ENCODE measurements at places on chromosomes 6 and 20.

GRCh38 chr20:56001106-56001785 is 4.1 kb downstream of the CBLN4 start:
- DNase-seq = no peak

GRCh38 chr6:44171899-44172546 is 13.4 kb downstream of the CAPN11 start:
- no peak for DNase-seq

GRCh38 chr6:3697609-3698008 is 53.9 kb downstream of the PXDC1 start:
- no peak for DNase-seq

DNA sequence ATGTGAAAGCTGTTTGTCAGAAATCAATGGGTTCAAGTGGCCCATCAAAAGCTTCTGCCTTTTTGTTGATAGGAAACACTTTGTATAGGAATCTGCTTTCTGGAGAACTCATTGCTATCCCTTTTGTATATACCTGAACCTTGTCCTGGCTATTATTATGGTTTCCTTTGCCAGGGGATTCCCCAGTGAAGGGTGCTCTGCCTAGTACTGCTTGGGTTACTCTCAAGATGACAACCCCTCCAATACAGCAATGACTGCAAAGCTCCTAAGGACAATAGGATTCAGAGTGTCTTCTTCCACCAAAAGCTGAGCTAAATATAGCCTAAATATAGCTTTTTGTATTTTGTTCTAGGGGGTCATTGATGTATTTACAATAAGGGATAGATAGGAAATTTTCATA is 54.0 kb upstream of the PTPRK start:
- DNase-seq = no peak

GRCh38 chr6:83928286-83928685 is 68.8 kb downstream of the CYB5R4 start:
- DNase-seq = no peak

GRCh38 chr6:142200846-142201628 is 54.0 kb downstream of the VTA1 start:
- no peak for DNase-seq

DNA sequence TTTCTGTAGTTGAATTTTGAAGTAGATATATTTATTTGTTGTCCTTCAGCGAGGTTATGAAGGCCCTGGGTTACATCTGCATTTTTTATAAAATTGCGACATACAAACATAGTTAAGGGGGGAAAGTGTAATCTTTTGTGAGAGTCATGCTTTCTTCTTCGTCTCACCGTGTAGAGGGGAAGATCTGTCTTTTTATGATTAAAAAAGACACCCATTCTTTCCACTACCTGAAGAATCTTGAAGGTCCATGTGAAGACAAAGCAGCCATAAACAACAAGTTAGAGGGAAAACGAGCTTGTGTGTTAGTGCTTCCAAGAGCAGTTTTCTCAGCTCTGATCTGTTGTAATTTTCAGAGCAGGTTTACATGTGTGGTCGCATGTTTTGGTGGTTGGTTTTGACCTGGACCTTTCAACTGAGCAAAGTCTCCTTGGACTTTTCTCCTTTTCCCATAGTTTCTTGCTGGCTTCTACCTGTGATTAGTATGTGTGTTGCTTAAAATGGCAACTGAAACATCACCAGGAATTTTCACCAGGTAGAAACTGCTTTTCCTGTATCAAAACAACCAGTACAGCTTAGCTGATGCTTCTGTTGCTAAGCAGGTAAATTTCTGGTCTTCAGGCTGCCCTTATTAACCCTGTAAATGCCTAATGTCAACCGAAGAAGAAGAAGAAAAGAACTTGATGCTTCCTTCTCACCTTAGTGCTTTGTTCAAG is 37.3 kb downstream of the RREB1 start:
- no peak for DNase-seq

DNA sequence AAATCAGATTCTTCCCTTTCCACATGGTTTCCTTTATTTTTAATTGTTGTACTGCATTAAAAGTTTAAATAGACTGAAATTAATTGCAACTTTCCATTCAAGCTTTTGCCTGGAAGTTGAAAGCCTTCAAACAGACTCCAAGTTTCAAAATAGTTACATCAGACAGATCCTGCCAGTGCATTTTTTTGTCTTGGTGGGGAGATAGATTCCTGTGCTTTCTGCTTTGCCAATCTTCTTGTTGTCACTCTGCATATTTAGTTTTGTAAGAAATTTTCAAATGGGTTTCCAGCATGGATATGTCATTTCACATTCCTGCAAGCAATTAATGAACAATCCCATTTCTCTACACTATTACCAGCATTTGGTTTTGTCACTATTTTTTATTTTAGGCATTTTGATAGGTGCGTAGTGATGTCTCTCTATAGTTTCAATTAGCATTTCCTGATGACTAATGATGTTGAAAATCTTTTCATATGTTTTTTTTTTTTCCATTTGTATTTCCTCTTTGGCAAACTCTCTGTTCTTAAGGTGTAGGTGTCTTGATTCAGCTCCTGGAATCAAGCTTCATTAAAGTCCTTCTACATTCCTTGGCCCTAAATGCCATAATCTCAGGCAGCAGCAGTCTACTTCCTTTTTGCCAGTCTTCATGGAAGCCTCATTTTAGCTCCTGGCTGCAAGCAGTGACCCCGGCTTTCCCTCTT is 40.5 kb downstream of the SCP2D1 start:
- no peak for DNase-seq

DNA sequence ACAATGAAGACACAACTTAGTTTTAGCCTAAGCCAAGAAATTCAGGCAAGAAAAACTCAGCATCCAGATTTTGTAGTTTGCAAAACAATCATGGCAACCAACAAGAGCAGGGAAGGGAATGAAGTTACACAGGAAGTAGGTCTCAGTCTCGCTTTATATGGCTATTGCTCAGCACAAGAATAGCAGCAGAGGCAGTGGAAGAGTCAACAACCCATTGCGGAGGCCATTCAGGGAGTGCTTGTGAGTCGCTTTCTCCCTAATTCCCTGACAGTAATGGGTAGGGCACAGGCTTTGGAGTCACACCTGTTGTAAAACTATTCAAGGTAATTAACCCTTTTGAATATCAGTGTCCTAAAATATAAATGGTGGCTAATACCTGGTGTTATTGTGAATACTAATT is 238.5 kb downstream of the HDGFL1 start:
- DNase-seq = no peak

GRCh38 chr6:130466052-130466747 is 100.4 kb downstream of the TMEM200A start:
- no peak for DNase-seq

GRCh38 chr6:1263039-1263849 is 48.7 kb upstream of the FOXQ1 start:
- no peak for DNase-seq

DNA sequence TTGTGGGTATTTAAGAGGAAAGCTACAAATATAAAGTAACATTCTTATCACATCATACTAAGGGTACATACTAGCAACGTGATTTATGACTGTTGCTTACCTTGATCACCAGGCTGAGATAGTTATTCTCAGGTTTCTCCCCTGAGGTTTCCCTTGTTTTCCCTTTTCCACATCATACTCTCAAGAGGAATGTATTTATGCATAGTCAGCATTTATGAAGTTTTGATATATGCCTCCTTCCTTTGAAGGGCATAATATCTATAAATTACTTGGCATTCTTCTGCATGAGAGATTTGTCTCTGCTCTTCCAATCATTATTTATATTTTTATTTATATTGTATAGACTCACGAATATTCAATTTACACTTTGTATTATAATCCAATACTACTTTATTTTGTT is 726.7 kb upstream of the ADGRB3 start:
- no peak for DNase-seq

- no peak for DNase-seq
Observed at GRCh38 chr6:95581073-95581472, 3.7 kb downstream of the MANEA start.

GRCh38 chr6:28979679-28980078 is 25.4 kb downstream of the ZNF311 start:
- no peak for DNase-seq

- DNase-seq = no peak
Observed at GRCh38 chr6:87742106-87742505, 40.1 kb upstream of the AKIRIN2 start.

GRCh38 chr6:79375635-79376337 is 141.3 kb upstream of the HMGN3 start:
- DNase-seq = no peak

GRCh38 chr6:89924231-89924630 is 30.0 kb downstream of the GJA10 start:
- DNase-seq = no peak

DNA sequence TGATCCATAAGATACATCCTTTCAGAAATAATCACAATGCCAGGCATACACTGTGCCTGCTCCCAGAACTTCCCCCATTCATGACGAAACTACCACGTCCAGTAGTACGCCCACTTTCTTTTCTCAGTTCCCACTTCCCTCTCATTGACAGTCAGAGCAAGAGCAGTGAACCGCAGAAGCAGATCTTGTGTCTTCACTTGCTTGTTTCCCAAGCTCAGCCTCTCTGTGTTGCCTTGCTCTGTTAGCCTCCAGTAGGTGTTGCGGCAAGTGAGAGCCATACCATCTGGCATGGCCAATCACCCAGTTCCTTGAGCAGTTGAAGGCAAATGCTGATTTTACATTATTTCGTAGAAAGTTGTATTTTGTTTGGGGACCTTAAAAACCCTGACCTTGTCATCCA is 11.7 kb downstream of the UST start:
- DNase-seq = peak; percentile 78

- DNase-seq = no peak
Observed at GRCh38 chr6:11413117-11413687, 124.3 kb upstream of the TMEM170B start.

DNA sequence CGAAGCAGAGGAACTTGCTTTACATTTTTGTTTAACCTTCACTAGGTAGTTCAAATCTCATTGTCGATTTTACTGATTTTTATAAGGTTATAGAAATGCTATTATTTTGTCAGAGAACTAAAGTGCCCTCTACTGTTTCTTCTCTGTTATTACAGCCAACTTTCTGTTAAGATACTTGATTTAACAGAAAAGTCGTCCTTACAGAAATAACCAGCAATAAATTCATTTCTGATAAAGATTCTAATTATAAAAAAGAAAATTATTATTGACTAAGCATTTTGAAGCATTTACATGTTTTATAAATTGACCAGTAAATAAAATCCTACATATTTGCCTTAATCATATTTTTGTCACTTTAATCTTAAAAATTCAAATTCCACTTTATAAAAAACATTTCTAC is 60.8 kb downstream of the OGFRL1 start:
- DNase-seq = no peak

DNA sequence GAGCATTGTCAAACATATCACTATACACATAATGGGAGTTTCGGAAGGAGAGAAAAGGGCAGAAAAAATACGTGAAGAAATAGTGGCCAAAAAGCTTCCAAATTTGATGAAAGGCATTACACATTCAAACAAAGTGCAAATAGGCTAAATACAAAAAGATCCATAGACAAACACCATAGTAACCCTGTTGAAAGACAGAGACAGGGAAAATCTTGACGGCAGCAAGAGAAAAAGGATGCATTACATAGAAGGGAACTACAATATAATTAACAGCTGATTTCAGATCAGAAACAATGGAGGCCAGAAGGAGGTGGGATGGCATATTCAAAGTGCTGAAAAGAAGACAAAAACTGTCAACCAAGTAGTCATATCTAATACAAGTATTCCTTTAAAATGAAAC is 170.8 kb downstream of the MRPL14 start:
- DNase-seq = no peak

DNA sequence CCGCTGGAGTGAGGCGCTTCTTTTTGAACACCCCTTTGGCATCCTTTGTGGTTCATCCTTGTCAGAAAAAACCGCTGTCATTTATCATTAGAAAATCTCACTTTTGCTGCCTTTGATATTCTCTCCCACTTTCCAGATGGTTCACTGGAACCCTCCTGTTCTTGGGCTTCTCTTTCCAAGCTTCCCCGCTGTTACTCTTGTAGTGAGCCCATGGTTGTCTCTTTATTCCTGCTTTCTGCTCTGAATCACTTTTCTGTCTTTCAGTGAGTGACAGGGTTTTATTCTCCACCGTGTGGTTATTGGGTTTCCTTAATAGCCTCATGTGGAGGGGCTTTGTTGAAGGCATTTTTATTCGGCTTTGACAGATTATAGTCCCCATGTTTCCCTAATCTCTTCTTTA is 117.0 kb downstream of the FARS2 start:
- no peak for DNase-seq

GRCh38 chr20:57398231-57398821 is 7.1 kb downstream of the RBM38 start:
- DNase-seq = peak; percentile 79

- peak; percentile 77 for DNase-seq
Observed at GRCh38 chr20:60055740-60056139, 97.5 kb downstream of the CDH26 start.

DNA sequence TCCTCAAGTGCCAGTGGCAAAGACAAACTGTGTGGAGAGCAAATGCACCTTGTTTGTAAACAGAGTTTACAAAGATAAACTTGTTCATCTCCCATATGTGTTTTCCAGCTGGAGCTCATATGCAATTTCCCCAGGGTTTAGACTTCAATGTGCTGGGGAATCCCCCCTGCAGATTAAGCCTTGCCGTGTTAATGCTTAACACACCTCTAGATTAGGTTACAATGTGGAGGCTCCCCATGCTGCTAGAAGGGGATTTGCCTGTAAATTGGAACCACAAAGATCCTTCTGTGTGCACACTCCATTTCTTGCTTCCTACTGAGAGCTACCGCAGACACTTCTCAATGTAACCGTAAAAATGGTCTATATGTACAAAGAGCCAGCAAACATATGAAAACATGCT is 263.1 kb downstream of the TBX18 start:
- no peak for DNase-seq

DNA sequence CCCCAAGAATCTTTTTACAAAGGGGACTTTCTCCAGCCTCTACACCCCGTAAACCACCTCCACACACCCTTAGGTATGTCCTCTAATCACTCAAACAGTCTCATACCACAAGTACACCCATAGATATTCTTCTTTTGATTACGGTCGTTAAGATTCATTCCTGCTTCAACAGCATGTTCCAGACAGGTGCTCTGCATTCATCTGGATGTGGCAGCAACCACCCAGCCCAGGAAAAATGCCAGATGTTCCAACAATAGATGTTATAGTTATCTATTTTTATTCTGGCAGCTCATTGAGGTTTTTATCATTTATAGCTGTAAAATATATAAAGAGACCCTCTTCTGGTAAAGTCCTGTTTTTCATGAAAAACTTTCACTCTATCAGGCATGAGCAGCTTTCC is 60.7 kb downstream of the SIM1 start:
- no peak for DNase-seq

GRCh38 chr6:78533876-78534275 is 333.5 kb upstream of the IRAK1BP1 start:
- DNase-seq = no peak

- DNase-seq = no peak
Observed at GRCh38 chr6:161204866-161205557, 68.8 kb downstream of the AGPAT4 start.
